A549 treated with DMSO at 1 μM for 4 hours (cell line): ENCODE measurements at places on chromosomes 16 and 17. TPM values are rescaled to one million over a fixed set of nuclear protein-coding genes. Genes with fewer than 3 reads are reported as not detected.

Gene ATP2C2
- total RNA-seq, result 0.06 to 0.15 TPM (median 0.14 TPM) in 5 replicates

Gene CMC2
- 120 to 149 TPM (median 134 TPM) in 5 replicates for total RNA-seq

Gene ADAMTS18
- 0.02 TPM in 1 of 5 replicates, not detected in the others for total RNA-seq

Gene MGAT5B
- total RNA-seq, result 20.2 to 25.7 TPM (median 22.8 TPM) in 5 replicates

Gene SECTM1
- 0.90 to 2.5 TPM (median 1.4 TPM) in 5 replicates for total RNA-seq

Gene CES1
- 30.3 to 43.9 TPM (median 32.7 TPM) in 5 replicates for total RNA-seq

Gene G6PC1
- total RNA-seq, result not detected in 5 replicates

Gene CDH3
- total RNA-seq, result 0.12 to 0.39 TPM (median 0.21 TPM) in 5 replicates

Gene ADGRG1
- 185 to 252 TPM (median 205 TPM) in 5 replicates for total RNA-seq

Gene CCL1
- total RNA-seq, result not detected in 5 replicates

Gene TNP2
- not detected in 5 replicates for total RNA-seq

Gene EME1
- total RNA-seq, result 15.2 to 17.4 TPM (median 16.0 TPM) in 5 replicates

Gene KRT24
- total RNA-seq, result not detected in 5 replicates

Gene PDP2
- 5.5 to 7.8 TPM (median 6.3 TPM) in 5 replicates for total RNA-seq

Gene ALOXE3
- total RNA-seq, result 5.9 to 9.7 TPM (median 6.4 TPM) in 5 replicates

Gene CDR2
- 40.1 to 50.6 TPM (median 45.7 TPM) in 5 replicates for total RNA-seq

Gene RAMP2
- 0.69 to 1.2 TPM (median 0.85 TPM) in 5 replicates for total RNA-seq

Gene GNG13
- total RNA-seq, result not detected in 5 replicates

Gene WFIKKN1
- 0.13 to 0.23 TPM (median 0.16 TPM) in 5 replicates for total RNA-seq

Gene KRT32
- total RNA-seq, result not detected in 5 replicates

Gene PRR35
- total RNA-seq, result 0.05 to 0.17 TPM (median 0.09 TPM) in 5 replicates

Gene SOX9
- total RNA-seq, result 9.8 to 15.7 TPM (median 14.8 TPM) in 5 replicates

Gene CTF1
- 0.12 to 0.26 TPM (median 0.21 TPM) in 4 of 5 replicates, not detected in the other for total RNA-seq

Gene CHST5
- total RNA-seq, result 0.07 to 0.10 TPM (median 0.08 TPM) in 3 of 5 replicates, not detected in the others

Gene TP53TG3D
- total RNA-seq, result 0.70 to 1.4 TPM (median 1.1 TPM) in 5 replicates

Gene CCL8
- not detected in 5 replicates for total RNA-seq

Gene NETO2
- total RNA-seq, result 79.8 to 106 TPM (median 103 TPM) in 5 replicates

Gene KRTAP4-16
- total RNA-seq, result not detected in 5 replicates

Gene TBX21
- 0.03 to 0.09 TPM (median 0.06 TPM) in 4 of 5 replicates, not detected in the other for total RNA-seq

Gene HEXIM1
- 48.8 to 56.1 TPM (median 51.9 TPM) in 5 replicates for total RNA-seq

Gene TACO1
- 51.3 to 56.5 TPM (median 54.4 TPM) in 5 replicates for total RNA-seq

Gene UNC119
- total RNA-seq, result 26.3 to 34.7 TPM (median 29.9 TPM) in 5 replicates

Gene PRSS36
- 0.43 to 1.0 TPM (median 0.84 TPM) in 5 replicates for total RNA-seq

Gene ALOX15B
- total RNA-seq, result not detected in 5 replicates

Gene C1QTNF8
- total RNA-seq, result not detected in 5 replicates

Gene TNRC6A
- 28.7 to 32.0 TPM (median 30.8 TPM) in 5 replicates for total RNA-seq

Gene TMEM98
- total RNA-seq, result 43.5 to 50.3 TPM (median 47.1 TPM) in 5 replicates

Gene PITPNC1
- total RNA-seq, result 13.6 to 16.9 TPM (median 14.7 TPM) in 5 replicates
